ENCODE measurements at places on chromosomes 5 and 9. TPM values are rescaled to one million over a fixed set of nuclear protein-coding genes. Genes with fewer than 3 reads are reported as not detected.
A peak's percentile ranks its signal among the peaks of the same experiment; 100 is the strongest.

C9 gene
- total RNA-seq = not detected

AGXT2 gene
- total RNA-seq = not detected

MEGF9 gene
- 17.7 TPM for total RNA-seq

SPAAR gene
- 5.5 TPM for total RNA-seq

MEGF10 gene
- 2.1 TPM for total RNA-seq

TXNDC8 gene
- total RNA-seq = not detected

- no peaks in the 10 kb centered on the region for H3K36me3 ChIP-seq
- no peaks in the 10 kb centered on the region for H3K4me1 ChIP-seq
- DNase-seq = no peak
- no peaks in the 10 kb centered on the region for H3K27me3 ChIP-seq
- no peak overlapping the region for H3K4me3 ChIP-seq
- H3K27ac ChIP-seq = no peak overlapping the region
Observed at GRCh38 chr5:74935752-74936091, 69.5 kb upstream of the FAM169A start.

- no peaks in the 10 kb centered on the region for H3K36me3 ChIP-seq
- DNase-seq = no peak
- no peaks in the 10 kb centered on the region for H3K27me3 ChIP-seq
- no peaks in the 10 kb centered on the region for H3K4me1 ChIP-seq
- no peak overlapping the region for H3K27ac ChIP-seq
- no peak overlapping the region for H3K4me3 ChIP-seq
Observed at GRCh38 chr9:70789086-70789485, 332.3 kb downstream of the TRPM3 start.

DNA sequence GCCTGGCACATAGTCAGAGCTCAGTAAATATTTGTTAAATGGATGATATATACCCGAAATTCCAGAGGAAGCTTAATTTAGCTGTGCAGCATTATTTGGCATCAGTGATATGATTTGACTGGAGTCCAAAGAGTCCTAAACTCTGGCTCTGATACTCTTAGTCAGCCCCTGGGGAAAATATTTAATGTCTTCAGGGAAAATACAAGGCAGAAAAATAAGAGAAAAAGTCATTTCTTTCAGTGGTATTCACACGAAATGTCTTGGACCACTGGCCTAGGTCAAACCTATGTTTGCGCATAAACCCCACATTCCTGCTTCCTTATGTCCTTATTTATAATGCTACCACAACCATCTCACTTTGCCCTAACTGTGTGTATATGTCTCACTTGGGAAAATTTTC, 23.8 kb downstream of the GLRA1 start:
- no peaks in the 10 kb centered on the region for H3K27me3 ChIP-seq
- H3K27ac ChIP-seq = no peak overlapping the region

- no peaks in the 10 kb centered on the region for H3K4me1 ChIP-seq
- no peak for DNase-seq
- no peaks in the 10 kb centered on the region for H3K36me3 ChIP-seq
- no peak overlapping the region for H3K27ac ChIP-seq
Observed at GRCh38 chr5:3056866-3057265, 305.4 kb upstream of the IRX2 start.

DNA sequence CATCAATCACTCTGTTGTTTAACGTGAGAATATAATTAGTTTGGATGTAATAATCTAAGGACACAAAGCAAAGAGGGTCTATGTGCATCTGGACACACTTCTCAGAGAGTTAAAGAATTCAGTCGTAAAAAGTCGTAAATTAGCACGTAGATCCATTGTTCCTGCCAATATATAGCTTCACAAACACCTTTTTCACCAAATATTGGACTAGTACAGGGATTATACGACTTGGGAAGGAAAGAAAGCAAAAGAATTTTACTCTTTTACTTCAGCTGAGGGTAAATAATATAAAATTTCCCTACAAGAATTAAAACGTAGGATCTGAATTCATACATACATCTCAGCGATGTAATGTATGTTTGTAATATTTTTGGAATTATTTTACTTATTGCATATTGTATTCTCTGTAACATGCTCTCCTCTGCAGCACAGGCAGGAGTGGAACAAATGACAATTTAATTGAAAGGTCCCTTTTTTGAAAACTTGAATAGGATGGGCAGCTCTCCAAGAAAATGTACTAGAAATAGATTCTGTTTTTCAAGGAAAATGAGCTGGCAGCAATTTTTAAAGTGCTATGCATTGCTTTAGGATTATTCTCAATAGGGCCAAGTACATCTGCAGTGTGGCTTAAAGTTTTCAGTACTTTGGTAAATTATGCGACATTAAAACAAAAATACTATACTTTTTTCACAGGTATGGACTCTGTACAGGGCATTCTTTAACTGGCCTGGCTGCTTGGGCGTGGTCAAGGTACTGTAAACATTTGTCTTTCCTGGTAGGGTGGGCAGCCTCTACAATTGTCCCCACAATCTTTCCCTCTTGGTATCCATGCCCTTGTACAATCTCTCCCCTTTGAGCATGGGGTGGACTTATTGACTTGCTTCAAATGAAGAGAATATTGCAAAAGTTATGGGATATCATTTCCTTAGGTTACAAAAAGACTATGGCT, 39.7 kb upstream of the HSD17B4 start:
- H3K27ac ChIP-seq = peak overlapping the region; percentile 71
- H3K4me3 ChIP-seq = peak overlapping the region; percentile 34

DNA sequence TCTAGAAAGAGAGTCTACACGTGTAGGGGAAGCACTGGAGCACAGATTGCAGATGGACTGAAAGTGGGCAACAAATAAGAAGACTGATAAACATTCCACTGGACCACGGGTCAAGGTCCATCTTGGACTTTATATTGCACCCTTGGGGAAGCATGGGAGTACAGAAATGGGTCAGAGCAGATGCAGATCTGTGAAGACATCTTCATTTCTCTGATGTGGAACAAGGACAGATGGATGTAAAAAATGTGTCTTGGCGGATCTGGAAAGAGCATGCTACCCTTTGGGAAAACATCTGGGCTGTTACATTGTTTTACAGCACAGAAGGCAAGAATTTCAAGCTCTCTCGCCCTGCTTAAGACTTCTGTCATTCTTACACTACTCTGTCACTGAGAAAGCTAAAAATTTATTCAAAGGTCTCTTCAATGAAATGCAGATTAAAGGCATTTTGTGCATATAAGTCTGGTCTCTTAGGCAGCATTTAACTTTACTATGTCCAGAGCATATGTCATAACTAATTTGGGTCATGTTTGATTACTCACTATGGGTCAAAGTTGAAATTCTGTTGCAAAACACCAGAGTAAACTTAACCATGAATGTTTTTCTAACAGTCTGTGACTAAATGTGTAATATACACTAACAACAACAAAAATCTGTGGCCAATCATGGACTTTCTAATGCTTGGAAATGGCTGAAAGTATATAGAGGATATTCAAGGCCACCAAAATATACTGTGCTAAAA, 756.4 kb upstream of the DMAC1 start:
- H3K4me3 ChIP-seq = no peak overlapping the region
- H3K27me3 ChIP-seq = no peaks in the 10 kb centered on the region
- H3K27ac ChIP-seq = no peak overlapping the region
- H3K4me1 ChIP-seq = no peaks in the 10 kb centered on the region

DNA sequence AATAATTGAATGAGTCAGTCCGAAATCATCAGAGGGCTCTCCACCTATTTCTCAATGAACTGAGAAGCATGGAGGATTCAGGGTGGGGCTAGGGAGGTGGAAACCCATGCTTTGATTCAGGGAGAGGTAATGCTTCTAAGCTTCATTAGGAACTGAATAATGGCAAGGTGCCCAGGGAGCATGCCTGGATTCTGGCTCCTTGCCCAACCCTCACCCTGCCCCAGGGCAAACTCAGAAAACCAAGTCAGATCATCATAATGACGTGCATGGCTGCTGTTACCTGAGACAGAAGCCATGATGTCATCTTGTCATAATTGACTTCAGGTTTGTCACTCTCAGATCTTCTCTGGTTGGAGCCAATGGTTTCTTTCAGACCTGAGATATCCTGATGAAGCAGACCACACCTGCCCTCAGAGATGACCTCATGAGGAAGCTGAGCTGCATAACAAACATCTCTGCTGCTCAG, 199.6 kb downstream of the SYK start:
- no peak for DNase-seq
- no peaks in the 10 kb centered on the region for H3K4me1 ChIP-seq
- H3K36me3 ChIP-seq = no peaks in the 10 kb centered on the region

GRCh38 chr5:32828492-32828891, 117.4 kb downstream of the NPR3 start:
- H3K36me3 ChIP-seq = no peaks in the 10 kb centered on the region
- no peaks in the 10 kb centered on the region for H3K4me1 ChIP-seq
- DNase-seq = no peak
- H3K27me3 ChIP-seq = no peaks in the 10 kb centered on the region
- no peak overlapping the region for H3K4me3 ChIP-seq

DNA sequence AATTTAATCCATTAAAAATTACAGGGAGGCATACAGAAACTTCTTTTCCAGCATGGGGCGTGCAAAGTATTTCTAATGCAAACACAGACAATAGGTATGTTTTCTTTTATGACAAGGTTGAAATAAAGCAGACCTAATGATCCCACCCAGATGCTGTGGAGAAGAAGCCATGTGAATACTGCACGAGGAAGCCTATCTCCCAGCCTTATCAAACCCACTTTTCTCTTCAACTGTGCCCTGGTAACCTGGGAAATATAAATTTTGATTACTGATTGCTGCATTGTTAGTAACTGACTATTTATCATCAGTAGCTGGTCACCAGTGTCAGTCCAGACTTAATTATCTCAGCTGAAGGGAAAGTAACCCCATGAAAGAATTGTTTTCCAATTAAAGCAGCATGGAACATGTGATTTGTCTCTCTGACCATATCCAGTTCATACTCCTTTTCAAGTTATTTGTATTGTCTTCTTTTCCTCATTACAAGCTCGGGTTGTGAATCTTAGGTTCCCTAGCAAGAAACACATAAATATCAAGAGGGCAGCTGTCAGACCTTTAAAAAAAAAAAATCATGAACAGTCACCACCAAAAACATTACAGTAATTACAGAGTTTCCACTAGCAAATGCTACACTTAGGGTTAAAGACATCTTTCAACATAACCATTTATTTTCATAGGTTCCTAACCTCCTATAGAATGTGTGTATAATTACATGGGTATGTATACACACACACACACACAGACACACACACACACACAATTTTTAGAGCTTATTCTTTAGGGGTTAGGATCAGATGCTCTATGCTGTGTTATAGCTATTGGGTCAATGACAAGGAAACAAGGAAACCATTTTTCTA, 50.3 kb downstream of the SEMA6A start:
- no peak for DNase-seq
- peak overlapping the region; percentile 74 for H3K27ac ChIP-seq
- H3K4me1 ChIP-seq = peaks cover 49% of the 10 kb centered on the region
- no peak overlapping the region for H3K4me3 ChIP-seq
- no peaks in the 10 kb centered on the region for H3K27me3 ChIP-seq

GRCh38 chr5:37568018-37568753, 189.1 kb downstream of the WDR70 start:
- H3K27ac ChIP-seq = no peak overlapping the region
- peaks cover 11% of the 10 kb centered on the region for H3K4me1 ChIP-seq
- H3K4me3 ChIP-seq = no peak overlapping the region
- no peaks in the 10 kb centered on the region for H3K36me3 ChIP-seq

- no peak overlapping the region for H3K27ac ChIP-seq
- H3K36me3 ChIP-seq = no peaks in the 10 kb centered on the region
- no peak overlapping the region for H3K4me3 ChIP-seq
Observed at GRCh38 chr5:157217289-157218024, 36.8 kb downstream of the ITK start.

DNA sequence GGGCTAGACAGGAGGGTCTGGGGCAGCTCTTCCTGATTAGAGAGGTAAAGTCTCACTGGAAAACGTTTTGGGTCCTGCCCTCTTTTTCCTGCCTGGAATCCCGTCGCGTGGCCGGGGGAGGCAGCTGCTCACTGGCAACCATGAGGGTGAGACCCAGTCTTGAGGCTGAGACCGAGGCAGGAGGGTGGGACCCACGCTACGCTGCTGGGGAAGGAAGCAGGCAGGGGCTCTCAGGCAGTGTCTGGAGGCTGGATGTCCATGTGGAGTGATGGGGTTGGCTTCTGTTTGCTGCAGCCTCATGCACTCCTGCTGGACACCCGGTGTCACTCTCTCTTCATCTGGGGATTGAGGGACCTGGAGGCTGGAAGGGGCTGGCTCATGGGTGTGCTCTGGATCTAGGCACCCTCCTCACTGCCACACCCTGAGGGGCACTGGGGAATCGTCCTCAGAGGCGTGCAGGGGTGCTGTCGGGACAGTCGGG, 11.3 kb upstream of the SLC2A6 start:
- H3K4me1 ChIP-seq = no peaks in the 10 kb centered on the region
- H3K36me3 ChIP-seq = no peaks in the 10 kb centered on the region
- no peak overlapping the region for H3K4me3 ChIP-seq
- no peak for DNase-seq
- no peak overlapping the region for H3K27ac ChIP-seq
- H3K27me3 ChIP-seq = peaks cover 9% of the 10 kb centered on the region

DNA sequence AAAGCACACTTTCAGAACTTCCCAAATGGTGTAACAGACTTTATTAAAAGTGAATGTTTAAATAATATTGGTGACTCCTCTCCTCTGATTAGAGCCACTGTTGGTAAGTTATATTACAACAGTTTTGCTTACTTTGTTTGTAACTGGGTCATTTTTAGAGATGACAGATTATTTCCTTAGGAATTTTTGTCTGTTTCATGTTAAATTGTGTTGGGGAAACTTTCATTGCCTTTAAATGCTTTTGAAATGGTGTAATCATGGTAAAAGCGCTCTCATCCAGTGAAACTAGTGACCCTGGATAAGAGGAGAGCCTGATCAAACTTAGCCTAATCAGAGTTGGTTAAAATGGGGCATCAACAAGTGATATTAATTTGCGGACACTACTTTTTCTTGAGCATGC, 39.4 kb downstream of the TNPO1 start:
- peaks cover 7% of the 10 kb centered on the region for H3K36me3 ChIP-seq
- H3K4me1 ChIP-seq = peaks cover 62% of the 10 kb centered on the region
- no peaks in the 10 kb centered on the region for H3K27me3 ChIP-seq
- H3K27ac ChIP-seq = no peak overlapping the region
- DNase-seq = no peak

DNA sequence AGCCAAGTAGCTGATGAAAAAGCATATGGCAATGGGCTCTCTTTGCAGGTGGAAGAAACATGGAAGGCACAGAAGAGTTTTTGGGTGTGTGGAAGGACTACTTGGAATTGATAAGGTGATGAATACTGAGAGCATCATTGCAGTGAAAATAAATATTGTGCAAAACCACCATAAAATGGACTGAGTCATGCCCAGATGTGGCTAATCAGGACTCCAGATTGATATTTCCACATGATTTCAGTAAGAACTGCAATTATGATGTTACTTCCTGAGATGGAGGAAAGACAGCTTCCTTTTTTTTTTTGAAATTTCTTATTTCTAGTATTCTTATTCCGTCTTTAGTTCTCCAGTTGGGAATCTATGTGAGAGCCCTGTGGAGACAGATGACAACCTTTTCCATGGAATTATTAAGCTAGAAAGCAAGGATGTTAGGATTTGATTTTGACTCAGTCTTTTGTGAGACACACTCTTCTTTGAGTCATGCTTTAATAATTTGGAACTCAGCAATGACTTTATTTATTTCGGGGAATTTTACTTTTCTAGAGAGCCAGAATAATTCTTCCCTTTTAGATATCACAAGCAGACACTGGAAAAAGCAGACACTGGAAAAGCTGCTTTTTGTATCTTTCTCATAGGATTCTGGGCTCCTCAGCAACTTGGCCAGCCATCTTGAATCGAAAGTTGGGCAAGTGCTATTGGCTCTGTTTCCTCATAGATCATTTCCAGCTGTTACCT, 94.2 kb upstream of the VCAN start:
- H3K36me3 ChIP-seq = no peaks in the 10 kb centered on the region
- H3K4me3 ChIP-seq = no peak overlapping the region
- no peaks in the 10 kb centered on the region for H3K4me1 ChIP-seq
- no peak for DNase-seq

GRCh38 chr5:127097278-127097677, 24.0 kb upstream of the C5orf63 start:
- no peaks in the 10 kb centered on the region for H3K27me3 ChIP-seq
- H3K36me3 ChIP-seq = no peaks in the 10 kb centered on the region
- no peak overlapping the region for H3K4me3 ChIP-seq
- no peak for DNase-seq
- no peak overlapping the region for H3K27ac ChIP-seq
